DMS153 (cell line): ENCODE measurements at places on chromosomes 2 and 18.
A peak's percentile ranks its signal among the peaks of the same experiment; 100 is the strongest.

DNA sequence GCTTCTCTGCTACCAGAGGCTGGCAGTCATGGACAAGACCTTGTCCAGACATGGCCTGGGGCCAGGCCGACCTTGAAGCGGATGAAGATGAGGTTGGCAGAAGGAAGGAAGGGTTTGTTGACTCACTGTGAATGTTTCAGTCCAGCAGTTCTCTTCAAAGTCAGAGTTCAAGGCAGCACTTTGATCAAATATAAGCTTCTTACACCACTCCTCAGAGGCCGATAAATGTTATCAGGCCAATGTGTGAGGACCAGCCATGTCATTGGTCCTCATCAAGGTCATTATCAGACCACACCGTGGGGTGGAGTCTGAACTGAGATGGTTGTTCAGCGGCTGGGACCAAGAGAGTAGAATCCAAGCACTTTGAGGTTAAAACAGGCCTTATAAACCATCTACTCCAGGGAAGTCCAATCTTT is 35.5 kb downstream of the QPCT start:
- DNase-seq = no peak

DNA sequence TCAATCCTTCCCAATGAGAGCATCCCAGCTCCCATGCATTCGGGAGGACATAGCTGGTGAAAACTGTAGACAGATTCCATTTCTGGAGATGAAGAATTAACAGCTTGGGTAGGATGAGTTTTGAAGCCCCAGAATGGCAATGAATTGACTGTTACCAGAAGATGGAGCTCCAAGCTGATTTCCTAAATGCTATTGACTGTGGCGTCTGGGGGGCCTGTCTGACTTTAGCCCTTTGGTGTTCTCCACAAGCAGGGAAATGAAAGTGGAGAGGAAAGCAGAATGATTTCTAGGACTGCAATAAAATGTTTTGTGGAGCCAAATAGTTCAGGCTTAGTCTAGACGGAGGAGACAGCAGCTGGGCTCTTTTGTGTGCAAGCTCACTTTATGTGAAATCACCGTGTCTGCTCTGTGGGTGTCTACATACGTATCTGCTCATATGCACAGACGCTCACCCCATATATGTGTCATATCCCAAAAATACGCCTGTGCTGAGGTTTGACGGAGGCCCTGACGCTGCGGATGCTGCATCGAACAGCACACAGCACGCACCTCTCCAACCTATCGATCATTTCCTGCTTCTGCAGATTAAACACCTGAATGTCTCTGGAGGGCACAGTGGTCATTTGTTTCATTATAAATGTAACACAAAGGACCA is 166.4 kb upstream of the PXDN start:
- DNase-seq = peak; percentile 40

GRCh38 chr2:96369186-96369585 is 33.6 kb downstream of the NCAPH start:
- DNase-seq = no peak

GRCh38 chr2:64298161-64298560 is 153.9 kb upstream of the PELI1 start:
- DNase-seq = no peak

DNA sequence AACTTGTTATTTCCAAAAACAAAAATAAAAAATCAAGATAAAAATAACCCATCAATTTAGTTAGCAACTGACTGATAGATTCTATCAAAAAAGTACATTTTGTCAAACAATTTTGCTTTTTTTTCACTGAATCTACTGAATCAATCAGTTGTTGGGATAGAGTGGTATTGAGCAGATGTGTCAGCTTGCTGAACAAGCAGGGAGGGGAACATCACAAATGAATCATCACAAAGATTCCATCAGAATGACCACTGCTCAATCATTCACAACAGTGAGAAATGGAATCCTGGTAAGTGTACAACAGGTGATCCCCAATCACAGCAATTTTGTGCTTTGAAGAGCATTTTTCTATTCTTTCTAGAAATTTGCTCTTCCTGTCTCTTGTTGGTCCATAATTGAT is 12.3 kb upstream of the SLC14A2 start:
- DNase-seq = no peak

DNA sequence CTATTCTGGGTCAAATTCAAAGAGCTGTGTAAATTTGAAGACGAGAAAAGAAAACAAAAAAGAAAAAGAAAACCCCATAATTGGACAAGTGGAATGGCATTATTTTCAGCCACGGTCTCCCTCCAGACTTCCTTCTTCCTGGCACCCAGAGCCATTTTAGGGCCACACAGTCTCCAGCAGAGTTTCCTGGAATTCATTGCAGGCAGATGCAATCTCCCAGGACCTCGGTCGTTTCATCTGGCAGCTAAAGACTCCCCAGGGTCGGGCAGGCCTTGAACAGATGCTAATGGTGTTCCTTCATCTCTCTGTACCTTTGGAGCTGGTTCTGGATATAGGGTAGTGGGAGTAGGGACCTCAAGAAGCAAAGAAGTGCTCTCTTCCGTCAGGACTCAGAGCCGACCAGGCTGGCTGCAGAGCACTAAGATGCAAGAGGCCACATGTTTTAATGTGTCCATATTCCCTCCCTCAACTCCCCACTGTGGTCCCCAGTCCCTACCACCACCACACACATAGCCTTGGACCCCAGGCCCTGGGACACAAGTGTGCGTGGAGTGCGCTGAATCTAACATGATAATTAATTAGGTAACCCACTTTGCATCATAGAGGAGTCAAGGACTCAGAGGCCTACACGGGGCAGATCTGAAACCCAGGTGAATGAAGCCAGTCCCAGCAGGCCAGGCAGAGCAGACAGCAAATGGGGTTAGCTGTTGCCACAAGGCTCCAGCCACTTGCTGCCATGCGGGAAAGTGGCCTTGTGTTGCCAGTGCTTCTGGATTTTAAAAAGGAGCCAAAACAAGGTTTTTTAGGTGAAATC is 109.3 kb upstream of the ATL2 start:
- no peak for DNase-seq

- peak; percentile 53 for DNase-seq
Observed at GRCh38 chr2:2564300-2565078, 233.4 kb upstream of the MYT1L start.

DNA sequence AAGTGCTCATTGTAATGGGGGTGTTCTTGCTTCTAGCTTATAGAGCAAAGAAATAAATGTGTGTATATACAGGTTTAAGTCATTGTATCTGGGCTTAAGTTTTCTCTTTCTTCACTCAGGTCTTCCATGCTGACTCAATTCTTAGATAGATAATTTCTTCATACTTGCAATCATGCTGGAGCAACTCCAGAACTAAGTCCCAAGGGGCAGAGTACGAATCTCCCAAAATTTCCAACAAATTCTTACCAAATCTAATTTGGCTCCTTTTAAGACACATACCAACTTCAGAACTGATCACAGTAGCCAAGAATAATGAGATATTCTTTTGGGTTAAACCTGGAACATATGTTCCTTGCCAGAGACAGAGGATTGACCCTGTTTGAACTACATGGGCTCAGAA is 4.3 kb upstream of the SPAG16 start:
- no peak for DNase-seq
